ENCODE measurements at places on chromosomes 6 and 20.

- no peak for DNase-seq
Observed at GRCh38 chr6:52981222-52981900, 13.7 kb downstream of the GSTA4 start.

DNA sequence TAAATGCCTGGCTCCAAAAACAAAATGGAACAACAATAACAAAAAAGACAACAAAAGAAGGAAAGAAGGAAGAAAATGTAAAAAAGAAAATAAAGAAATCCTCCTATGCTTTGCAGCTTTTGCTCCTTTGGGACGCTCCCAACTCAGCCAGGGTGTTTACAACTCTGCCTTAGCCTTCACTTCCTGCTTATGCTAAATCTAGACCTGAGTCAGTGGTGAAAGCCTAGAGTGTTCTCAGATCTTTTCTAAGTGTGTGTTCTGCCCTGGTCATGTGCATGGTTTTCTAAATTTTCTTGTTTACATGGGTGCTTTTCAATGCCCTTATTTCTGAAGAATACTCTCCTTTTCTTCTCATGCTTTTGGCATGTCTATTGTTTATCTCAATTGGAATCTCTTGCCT, 19.5 kb upstream of the GRM1 start:
- DNase-seq = no peak

- DNase-seq = no peak
Observed at GRCh38 chr6:17998442-17998841, 11.0 kb upstream of the KIF13A start.

- DNase-seq = no peak
Observed at GRCh38 chr6:132412656-132413498, 11.6 kb upstream of the MOXD1 start.

DNA sequence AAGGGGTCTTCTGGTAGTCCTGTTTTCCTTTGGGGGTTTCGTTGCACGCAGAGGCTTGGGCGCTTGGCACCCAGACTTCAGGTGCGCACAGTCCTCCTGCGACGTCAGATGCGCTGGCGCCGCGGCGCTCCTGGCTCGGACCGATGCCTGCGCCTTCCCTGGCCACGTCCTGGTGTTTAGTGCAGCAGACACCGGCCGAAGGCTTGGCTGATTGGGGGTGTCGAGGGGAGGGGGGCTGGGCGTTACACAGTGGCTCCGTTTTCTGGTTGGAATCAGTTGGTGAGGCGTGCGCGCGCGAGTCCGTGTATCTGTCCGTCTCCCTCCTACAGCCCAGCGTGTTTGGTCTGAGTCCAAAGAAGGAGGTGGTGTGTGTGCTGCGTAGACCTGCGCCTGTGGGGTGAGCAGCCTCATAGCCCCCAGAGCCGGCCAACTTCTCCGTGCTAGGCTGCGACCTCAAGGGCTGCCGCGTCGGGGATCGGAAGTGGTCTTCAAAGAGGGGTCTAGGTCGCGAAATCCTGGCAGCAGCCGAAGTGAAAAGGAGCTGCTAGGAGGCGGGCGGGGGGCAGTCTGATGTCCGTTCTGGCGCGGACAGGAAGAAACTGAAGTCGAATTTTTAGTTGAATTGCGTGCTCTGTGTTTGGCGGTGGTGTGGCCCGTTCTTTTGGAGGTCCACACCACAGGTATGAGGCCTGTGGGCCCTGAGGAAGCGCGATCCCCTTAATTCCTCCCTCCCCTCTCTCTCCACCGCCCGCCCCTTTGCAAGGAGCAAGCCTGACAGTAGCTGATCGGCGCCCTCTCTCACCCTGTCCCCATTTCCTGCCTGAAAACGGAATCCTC, 1.5 kb downstream of the SYNDIG1 start:
- DNase-seq = no peak

- DNase-seq = no peak
Observed at GRCh38 chr6:127972815-127973214, 72.0 kb upstream of the THEMIS start.

GRCh38 chr6:84462698-84463097, 235.3 kb upstream of the CEP162 start:
- DNase-seq = no peak

DNA sequence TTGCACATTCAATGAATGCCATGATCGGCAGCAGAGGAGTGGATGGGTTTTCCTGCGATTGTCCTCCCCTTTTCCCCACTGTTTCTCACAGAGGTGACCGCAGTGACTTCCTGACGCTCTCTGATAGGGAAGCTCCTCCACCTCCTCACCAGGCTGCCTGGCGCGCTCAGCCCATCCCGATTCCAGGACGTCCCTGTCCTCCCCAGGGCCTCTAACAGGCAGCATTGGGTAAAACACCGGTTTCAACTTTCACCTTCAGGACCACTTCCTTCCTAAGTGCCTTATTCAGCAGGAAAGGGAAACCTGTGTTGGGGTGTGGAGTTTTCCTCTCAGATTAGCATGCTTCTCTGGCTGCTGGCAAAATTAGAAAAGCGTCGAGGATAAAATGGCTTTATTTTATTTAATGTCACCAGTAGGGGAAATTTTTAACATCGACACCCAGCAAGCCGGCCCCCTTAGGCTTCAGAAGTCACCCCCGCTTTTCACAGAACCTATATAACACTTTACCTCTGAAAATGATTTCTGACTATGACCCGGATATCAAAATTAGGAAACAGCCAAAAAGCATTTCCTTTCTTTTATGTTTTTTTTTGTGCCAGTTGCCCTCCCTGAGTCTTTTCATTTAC, 570.4 kb upstream of the GJE1 start:
- no peak for DNase-seq

DNA sequence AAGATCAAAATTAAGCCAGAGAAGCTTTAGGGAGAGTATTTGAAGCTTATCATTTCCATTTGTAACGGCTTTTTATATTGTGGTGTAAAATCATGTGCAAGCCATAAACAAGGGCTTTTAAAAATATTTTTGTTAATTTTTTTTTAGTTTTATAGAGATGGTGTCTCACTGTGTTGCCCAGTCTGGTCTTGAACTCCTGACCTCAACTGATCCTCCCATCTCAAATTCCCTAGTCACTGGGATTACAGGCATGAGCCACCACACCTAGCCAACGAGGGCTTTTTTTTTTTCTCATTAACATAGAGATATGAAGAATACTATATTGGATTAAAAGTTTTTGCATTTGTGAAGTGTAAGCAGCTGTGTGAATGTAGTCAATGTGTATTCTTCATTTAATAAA, 29.1 kb downstream of the CDKAL1 start:
- DNase-seq = no peak

DNA sequence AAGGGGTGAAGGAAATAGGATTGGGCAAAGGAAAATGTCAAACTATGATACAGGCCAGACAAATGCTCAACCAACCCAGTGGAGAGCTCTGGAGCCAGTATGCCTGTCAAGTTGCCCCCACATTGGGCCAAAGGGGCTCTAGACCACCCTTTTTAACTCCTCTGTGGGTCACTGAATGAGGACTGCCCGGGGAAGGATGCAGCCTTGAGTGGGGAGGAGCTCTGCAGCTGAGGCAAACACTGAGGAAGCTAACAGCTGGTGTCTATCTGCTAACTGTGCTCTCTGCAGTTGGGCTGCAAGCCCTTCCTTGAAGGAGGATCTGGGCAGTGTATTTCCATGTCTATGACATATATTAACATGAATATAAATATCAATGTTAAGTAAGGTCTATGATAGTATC, 98.4 kb upstream of the PRSS16 start:
- no peak for DNase-seq

GRCh38 chr20:63574156-63574828, at the start of gene HELZ2:
TSS of gene HELZ2 (minus strand) at chr20:63574239. CDS start at chr20:63572385, 1,854 bp downstream.
- DNase-seq = no peak

Measured in activated naive CD8-positive, alpha-beta T cell treated with anti-CD3 and anti-CD28 coated beads, Interleukin-2, amount 50 U/mL, for 16 hours (primary cell).